ENCODE measurements at places on chromosomes 11 and 22. TPM values are rescaled to one million over a fixed set of nuclear protein-coding genes. Genes with fewer than 3 reads are reported as not detected.

GRCh38 chr11:19072464-19072863 is 11.9 kb upstream of the MRGPRX2 start:
- no peak for DNase-seq

DNA sequence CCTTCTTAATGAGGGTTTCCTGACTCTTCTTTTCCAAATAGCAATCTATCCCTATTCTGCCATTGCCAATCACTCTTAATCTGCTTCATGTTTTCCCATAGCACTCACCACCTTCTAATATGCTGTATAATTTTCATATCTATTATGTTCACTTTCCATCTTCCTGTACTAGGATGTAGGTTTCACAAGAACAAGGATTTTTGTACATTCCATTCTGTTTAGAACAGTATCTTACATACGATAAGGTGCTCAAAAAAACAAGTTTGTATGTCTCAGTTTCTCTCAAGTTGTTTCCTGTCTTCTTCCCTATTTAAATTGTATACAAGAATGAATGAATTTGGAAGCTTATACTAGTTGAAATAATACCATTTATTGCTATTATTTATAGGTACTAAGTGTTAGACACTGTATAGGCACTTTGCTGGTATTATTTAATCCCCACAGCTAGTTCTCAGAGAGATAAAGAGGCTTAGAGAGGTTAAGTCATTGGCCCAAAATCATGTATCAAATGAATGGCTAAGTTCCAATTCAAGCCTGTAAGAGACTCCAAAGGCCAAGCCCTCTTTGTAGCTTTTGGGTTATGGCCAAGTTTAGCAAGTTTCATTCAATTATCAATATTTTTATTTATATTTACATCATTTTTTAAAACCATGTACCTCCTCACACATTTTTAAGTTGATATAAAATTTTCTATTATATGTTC is 134.7 kb downstream of the PAX6 start:
- DNase-seq: no peak

GRCh38 chr22:18120857-18121256 is 10.2 kb downstream of the TUBA8 start:
- no peak for DNase-seq

DNA sequence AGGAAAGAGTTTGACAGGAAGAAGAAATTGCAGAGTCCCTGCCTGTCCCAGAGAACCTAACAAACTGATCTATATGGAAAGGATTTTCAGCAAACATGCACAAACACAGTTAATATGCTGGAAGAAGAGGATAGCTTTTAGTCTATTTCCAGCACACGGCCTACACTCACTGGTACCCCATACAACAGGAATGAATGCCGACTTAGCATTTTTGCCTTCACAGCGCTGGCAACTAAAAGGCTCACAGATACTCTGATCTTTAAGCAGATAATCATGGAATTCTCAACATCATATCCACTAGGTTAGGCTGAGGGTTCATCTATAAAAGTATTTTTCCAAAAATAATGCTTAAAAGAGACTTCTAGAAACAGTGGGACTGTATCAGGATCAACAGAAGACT is 9.8 kb upstream of the TUBA8 start:
- DNase-seq: no peak

- no peak for DNase-seq
Measured at GRCh38 chr11:45724153-45724552, 58.7 kb upstream of the CHST1 start.

KCNQ1 gene
- total RNA-seq: 0.35 TPM

- no peak for DNase-seq
Measured at GRCh38 chr11:62925745-62926679, 4.8 kb upstream of the CHRM1 start.
